ENCODE measurements at places on chromosomes 3 and 15.

DNA sequence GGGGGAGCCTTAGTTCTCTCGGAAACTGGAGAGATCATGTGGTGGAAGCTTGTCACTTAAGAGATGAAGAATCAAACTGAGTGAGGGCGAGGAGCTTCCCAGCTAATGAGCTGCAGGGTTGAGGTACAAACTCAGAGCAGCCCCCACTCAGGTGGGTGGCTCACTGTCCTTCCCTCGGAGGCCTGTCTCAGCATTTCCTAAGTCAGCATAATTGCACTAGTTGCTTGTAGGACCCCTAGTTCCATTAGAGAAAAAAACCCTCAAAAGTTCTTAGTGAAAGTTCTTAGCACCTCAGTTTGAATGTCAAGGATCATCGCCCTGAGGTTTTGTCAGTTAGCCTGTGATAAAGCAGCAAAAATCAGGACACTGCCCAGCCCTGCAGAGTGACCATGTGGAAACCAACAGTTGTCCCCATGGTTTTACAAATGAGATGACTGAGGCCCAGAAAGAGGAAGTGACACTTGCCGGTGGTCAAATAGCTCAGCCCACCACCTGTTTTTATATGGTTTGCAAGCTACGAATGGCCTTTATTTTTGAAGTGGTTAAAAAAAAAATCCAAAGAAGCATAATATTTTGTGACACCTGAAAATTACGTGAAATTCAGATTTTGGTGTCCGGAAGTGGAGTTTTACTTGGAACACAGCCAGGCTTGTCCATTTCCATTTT lies 11.9 kb downstream of the SMAD6 start:
- no peak for DNase-seq

- no peak for DNase-seq
These were observed 467.4 kb upstream of the BCHE start for GRCh38 chr3:166304584-166304983.

DNA sequence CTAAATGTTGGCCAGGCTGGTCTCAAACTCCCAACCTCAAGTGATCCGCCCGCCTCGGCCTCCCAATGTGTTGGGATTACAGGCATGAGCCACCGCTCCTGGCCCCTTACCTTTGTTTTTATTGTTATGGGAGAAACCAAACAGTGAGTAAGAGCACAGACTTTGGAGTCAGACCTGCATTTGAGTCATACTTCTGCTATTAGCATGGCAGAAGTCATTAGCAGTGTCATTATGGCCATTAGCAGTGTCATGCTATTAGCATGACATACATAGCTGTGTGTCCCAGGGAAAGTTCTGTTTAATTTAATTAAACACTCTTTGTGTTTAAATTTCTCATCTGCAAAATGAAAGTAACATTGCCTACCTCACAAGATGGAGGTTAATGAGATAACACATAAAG lies 54.8 kb downstream of the SQOR start:
- no peak for DNase-seq

DNA sequence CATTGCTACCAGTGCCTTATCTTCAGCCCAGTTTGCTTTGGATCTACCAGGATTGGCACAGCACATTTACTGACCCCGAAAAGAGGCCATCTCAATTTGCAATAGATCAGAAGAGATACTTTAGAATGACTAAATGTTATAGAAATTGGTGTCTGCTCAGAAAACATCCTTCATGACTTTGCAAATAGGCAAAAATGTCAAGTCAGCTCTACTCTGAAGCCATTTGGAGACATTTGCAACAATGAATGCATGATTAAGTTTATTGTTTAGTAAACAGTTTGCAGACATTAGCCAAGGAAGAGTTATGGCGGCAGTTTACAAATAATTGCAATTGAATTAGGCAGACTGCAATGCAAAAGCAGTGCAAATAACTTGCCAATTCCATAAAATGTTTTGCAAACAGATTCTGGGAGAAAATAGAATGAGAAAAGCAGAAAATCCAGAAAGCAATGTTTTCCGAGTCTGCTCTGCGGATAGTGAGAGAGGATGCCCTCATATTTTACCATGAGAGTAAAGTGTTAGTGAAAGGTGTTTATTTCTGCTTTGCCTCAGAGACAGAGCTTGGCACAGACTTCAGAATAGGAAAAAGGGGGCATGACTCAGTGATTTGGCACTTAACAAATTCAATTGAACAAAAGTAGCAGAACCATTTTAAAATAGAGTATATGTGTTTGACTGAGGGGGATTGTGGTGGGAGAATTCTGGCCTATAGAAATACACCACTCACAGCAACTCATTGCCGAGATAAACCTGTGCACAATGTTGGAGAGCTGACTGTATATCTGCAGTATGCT lies 334.9 kb upstream of the NR2F2 start:
- DNase-seq = no peak

- no peak for DNase-seq
These were observed 11.1 kb downstream of the CD80 start for GRCh38 chr3:119548341-119548740.

DNA sequence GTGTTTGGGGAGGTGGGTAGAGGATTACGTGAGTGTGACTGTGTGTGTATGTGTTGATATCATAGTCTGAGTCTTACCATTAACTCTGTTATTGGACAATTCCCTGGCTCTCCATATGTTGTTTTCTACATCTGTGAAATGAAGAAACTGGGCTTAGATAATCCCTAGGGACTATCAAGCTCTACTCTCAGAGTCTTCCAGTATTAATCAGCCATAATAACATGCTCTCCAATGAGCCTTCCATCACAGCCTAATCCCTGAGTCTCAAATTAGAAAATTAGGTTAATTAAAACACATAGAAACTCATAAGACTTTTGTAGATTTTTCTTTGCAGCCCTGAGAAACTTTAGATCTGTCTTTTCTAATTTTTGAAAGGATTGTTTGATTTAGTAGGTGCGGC lies 404.2 kb upstream of the RARB start:
- DNase-seq = no peak

DNA sequence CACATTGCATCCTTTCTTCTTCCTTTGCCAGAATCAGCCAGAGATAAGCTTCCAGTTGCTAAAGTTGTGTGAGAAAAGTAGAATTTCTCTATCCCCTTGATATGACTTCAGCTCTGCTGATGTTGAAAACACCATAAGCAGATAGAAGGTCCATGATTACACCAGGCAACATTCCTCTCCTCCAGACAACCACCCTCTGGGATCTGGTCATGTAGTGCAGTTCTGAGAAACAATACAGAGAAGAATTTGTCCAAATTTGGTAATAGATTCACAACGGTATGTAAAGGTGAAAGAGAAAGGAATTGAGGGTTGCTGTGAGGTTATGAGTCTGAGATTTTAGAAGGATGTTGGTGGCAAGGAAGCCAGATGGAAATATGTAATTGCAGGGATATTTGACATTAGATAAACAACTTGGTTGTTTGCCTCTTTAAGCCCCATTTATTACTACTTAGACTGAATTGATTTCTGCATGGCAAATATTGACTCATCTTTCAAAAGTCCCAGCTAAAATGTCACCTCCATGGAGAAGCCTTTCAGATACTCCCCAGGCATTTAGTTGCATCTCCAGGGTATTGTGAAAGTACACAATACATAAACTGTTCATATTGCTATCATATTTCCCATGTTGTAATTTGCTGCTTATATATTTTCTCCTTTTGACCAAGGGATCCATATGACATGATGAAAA lies 134.9 kb downstream of the GAP43 start:
- no peak for DNase-seq

DNA sequence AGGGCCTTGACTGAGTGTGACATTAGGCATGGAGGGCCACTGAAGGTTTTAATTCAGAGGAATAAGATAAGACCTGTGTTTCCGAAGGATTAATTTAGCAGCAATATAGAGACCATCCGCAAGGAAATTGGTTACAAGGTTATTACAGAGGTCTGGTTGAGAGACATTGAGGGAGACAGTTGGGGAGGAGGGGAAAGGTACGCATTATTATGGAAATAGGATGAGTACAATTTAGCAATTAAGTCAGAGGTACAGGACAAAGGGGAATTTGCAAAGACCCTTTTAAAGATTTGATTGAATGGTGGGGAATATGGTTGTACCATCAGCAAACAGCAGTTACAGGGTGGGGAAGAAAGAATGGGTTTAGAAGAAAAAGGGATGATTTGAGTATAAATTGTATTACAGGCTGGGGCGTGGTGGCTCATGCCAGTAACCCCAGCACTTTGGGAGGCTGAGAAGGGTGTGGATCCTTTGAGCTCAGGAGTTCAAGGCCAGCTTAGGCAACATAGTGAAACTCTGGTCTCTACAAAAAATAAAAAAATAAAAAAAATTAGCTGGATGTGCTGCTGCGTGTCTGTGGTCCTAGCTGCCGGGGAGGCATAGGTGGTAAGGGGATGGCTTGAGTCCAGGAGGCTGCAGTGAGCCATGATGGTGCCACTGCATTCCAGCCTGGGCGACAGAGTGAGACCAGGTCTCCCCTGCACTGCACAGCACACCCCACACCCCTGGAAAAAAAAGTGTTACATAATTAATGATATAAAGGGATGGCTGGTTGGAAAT lies 11.3 kb downstream of the ARL8B start:
- no peak for DNase-seq

DNA sequence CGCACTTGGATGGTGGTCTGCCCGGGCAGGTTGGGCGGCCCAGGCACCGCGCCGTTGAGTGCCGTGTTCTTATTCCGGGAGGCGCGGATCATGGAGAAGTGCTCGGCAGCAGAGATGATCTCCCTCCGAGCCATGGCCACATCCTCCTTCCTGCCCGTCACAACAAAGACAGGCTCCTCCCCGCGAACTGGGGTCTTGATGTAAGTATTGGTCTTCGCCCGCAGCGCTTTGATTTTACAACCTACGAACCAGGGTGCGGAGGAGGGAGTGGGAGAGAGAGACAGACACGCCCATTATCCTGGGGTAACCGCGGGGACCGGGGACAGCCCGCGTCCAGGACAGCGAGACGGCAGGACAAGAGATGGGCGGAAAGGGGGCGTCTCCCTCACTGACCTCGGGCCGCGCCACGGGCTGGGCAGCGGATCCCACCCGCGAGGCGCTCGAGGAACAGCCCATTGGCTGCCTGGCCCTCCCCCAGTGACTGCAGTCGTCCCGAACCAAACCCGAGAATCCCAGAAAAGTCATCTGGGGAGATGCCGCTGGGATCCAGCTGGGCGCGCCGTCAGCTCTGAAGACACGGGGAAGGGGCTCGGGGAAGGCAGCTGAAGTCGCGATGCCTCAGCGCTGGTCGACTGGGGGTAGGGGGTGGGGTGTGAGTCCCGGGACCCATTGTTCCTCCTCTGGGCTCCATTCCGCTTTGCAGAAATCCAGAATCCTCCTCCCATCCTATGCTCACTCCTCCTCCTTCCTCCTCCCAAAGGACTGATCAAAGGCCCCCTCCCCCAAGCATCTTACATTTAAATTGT lies 1.2 kb downstream of the MEX3B start:
- DNase-seq = no peak

- DNase-seq = no peak
These were observed 26.1 kb upstream of the MFSD1 start for GRCh38 chr3:158775426-158776410.

DNA sequence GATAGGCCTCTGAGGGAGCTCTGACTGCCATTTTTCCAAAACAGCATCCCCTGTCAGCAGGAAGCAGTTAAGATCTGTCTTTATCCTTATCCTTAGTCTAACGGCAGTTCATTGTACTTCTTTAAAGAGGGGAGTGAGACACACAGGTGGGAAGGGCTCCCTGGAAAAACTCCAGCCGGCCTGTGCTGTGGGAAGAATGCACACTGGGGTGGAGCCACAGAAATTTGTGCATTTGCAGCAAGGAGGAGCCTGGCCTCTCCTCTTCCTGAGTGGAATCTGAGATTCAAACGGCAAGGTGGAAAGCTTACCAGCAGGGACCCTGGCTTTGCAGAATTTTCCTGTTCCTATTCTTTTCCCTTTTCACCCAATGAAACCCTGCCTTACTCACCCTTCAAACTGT lies 1209.4 kb downstream of the ROBO2 start:
- no peak for DNase-seq

- no peak for DNase-seq
These were observed 411 bp upstream of the C3orf70 start for GRCh38 chr3:185153171-185153771.

DNA sequence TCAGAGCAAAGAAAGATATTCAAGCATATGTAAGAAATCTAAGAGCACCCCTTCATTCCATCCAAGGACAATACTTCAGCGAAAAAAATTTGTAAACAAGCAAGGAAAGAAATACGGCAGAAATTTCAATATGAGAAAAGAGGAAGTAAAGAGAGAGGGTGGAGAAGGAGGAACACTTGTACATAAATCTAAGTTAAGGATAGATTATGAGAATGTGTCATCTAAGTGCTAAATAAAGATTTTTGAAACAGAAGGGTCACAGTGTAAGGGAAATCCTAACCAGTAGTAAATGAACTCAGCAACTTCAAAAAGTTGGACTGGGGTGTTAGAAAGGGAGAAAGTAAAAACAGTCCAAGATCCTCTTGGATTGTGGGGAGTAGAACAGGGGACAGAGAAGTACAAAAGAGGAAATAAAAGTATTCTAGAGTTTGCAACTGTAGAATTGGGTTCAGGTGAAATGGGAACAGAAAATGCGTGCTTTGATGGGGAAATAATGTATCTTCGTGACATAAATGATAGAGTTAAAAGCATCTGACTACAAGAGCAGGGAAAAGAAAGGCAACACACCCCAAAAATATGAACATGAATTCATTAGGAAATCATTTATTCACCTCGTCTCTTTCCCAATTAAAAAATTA lies 68.5 kb upstream of the ATP13A5 start:
- no peak for DNase-seq

DNA sequence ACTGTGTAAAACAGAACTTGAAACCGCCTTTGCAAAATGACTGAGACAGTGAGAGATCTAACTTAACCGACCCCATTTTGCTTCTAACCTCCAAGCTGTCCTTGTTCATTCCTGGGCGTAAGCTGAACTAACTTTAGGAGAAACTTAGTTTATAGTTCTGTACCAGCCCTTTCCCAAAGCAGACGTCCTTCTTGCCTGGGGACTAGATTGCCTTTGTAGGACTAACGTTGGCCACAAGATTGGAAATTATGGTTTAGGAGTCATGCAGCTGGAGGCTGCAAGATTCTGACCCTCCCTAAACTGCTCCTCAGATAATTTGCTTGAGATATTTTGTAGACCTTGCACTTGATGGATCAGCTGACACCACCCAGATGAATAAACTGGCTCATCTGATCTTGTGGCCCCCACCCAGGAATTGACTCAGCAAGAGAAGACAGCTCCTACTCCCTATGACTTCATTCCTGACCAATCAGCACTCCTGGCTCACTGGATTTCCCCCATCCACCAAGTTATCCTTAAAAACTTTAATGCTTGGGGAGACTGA lies 219.9 kb upstream of the PROK2 start:
- no peak for DNase-seq

GRCh38 chr15:62874959-62875625 lies 167.5 kb upstream of the TPM1 start:
- DNase-seq = no peak

DNA sequence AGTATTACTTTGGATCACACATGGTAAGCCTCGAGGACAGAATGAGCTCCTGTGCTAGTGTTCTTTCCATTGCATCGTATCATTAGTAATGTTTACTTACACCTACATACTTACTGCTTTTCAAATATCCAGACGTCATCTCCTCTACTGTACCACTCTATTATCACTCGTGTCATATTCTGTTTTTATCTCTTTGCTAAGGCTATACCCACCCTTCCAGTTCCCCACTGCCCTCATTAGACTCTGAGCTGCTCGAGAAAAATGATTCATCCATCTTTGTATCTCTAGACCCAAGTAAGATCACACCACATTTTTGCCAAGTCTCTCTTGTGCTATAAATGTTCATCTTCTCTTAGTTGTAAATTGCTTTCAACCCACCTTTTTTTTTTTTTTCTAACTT lies 245.7 kb downstream of the TIGIT start:
- no peak for DNase-seq
